ENCODE measurements at places on chromosomes 2 and 18.

DNA sequence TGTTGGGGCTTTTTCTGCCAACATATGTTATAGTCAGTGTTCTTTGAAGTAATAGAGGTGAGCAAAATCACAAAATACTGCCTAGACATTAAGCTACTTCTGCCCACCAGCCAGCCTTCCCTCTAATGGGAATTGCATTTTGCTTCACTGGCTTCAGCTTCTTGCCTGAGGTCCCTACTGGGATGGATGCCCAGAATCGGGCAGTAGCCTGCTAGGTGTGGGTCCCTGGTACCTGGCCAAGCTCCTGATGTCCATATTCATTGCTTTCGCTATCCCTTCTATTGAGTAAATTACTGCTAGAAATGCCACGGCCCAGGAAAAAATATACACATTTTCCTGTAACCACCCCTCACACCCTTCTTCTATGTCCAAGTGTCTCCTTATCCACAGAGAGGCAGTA is 27.0 kb downstream of the CRYGD start:
- no peak for DNase-seq

- DNase-seq = no peak
These were observed 14.0 kb downstream of the STK25 start for GRCh38 chr2:241494311-241494908.

GRCh38 chr2:238651306-238652052 is 196.4 kb upstream of the TWIST2 start:
- DNase-seq = no peak

GRCh38 chr2:101114815-101115214 is 36.4 kb downstream of the TBC1D8 start:
- DNase-seq = no peak
